C1 segment of cervical spinal cord (tissue), 14 donors: ENCODE measurements at places on chromosomes 4 and X.

- DNase-seq, result no peak
Observed at GRCh38 chr4:109075621-109076020, 226.8 kb downstream of the COL25A1 start.

DNA sequence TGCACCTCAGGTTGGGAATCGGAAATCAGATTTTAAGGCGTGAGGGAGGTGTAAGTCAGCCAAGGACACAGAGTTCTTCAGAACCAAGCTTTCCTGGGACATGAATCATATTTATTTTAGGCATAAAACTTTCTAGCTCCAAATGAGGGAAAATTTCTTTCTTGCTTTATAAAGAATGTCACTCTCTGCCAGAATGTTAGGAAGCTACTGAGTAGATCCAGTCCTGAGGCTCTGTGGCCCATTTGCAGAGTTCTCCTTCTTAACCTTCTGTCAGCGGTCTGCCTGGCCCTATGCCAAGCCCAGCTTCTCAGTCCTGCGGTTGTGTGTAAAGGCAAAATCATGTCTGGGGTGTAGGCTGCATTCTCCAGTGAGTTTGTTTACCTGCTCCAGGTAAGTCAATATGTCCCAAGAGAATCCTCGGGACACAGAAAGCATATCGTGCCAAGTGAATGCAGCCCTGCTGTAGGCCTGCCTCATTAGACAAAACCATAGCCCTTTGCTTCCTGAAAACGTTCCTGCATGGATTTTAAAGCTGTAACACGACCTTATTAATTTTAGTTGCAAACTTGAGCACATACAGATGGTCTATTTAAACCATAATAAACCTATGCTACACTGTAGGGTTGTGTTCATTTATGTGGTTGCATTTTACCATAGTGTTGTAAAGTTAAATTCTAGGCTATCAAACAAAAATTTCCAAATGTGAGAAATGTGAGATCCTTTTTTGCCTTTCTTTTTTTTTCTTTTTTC, 29.2 kb upstream of the CCNI start:
- no peak for DNase-seq

- no peak for DNase-seq
Observed at GRCh38 chrX:66384722-66385121, 220.7 kb downstream of the HEPH start.

- no peak for DNase-seq
Observed at GRCh38 chrX:120794525-120794975, 81.1 kb downstream of the CT47B1 start.

DNA sequence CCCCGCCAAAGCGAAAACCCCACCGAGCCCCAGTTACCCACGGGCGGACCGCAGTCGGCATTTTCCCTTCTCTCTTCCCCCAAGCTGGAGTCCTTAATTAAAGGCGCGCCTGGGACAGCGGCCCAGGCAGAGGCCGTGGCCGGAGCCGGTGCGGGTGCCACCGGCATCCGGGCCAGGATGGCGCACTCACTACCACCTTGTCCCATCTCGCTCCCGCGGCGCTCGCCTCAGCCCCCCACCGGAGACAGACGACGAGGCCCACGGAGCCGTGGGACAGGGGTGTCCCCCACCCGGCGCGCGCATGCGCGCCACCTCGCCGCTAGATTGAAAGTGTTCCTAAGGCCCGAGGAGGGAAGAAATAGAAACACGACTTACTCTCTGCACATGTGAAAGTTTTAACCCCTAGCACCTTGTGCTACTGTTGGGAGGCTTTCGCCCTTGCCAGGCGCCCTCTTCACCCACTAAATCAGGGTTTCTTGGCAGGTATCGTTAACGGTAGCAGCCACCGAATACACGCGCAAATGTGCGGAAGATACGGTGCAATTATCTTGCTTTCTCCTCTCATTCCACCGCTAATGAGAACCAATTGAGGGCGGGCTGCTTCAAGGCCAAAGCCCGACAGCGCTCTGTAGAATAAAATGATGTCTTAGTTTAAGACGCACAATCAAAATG, 64.3 kb upstream of the CCDC160 start:
- peak; percentile 44 for DNase-seq

DNA sequence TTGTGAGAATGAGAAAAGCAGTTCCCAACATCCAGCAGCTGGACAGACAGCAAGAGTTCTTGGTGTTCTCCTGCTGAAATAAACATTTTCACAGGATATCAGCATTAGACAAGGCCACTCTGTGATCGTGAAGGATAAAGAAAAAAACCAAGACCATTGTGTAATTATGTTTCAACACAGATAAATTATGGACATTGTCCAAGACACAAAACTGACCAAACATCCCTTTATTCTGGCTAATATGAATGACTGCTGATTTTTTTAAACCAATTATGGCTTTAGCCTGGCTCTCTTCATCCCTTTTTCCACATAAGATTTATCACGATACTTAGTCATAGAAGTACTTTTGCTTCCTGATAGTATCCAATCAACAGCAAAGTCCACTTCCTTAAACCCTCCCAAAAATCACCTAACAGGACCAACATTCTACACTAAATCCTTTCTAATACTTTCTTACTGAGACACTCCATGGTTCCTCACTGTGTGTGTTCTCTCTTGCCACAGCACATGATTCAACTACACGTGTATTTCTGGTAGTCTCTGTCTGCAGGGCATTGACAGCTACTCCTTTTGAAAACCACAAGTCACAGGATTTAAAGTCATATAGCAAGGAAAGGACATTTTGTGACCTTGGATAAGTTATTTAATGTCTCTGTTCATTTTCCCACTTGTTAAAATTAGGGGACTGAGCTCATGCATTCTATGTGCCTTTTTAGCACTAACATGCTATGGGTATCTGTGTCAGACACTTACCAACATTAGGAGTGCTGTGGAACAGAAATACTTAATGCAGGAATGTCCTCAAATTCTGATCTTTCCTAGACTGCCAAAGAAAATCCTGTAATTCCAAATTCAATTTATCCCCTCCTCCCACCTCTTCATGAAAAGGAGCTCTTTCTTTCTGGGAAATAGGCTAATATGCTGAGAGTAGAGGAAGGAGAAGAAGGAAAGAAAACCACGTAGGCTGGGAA, 137.2 kb upstream of the PGRMC2 start:
- no peak for DNase-seq

DNA sequence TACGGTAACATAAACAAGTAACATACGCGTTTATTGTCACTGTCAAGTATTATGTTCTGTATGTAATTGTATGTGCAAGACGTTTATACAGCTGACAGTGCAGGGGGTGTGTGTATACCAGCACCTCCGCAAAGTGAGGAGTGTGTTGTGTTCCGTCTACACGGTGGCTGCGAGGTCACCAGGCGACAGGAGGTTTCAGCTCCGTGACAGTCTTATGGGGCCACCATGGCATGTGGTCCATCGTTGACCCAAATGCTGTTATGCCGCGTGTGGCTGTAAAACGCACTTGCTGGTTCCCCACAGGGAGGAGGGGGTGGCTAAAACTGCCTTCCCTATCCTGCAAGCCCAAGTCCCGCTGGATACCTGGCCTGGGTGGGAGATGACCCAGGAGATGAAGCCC, 25.0 kb downstream of the NSG1 start:
- DNase-seq, result no peak

- no peak for DNase-seq
Observed at GRCh38 chrX:24253469-24253868, 60.4 kb downstream of the SUPT20HL2 start.

DNA sequence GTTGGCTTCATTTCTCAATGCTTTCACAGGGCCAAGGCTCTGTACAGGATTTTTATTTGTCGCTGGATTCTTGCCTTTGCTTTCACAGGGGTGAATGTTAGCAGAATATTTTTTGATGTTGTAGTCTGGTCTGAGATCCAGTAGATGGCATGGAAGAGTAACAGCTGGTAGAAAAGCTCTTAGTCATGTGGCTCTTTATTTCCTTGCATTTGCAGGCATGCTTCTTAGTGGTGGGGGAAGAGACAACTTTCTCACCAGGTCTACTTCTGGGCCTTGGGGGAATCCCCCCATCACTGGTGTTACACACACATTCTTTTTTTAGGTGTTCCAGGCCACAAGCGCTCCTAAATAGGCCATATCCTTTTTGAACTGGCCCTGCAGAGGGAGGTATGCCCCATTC, 58.2 kb upstream of the DKK2 start:
- DNase-seq, result no peak

DNA sequence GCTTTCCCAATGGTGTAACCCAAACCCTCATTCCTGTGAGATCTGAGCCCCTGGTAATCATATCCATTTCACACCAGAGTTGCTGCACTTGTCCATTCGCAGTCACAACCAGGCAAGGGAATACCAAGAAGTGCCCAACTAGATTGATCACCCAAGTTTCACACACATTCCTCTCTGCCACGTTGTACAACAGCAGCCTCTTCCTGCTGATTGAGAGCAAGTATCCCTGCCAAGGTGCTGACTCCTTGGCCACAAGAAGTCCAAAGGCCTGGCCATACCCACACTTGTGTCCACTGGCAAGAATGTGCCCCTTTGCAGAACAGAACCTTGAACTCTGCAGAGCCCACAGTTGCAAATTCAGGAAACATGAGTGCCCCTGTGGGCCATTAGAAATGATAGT, 6.5 kb upstream of the ACOT9 start:
- DNase-seq, result no peak

DNA sequence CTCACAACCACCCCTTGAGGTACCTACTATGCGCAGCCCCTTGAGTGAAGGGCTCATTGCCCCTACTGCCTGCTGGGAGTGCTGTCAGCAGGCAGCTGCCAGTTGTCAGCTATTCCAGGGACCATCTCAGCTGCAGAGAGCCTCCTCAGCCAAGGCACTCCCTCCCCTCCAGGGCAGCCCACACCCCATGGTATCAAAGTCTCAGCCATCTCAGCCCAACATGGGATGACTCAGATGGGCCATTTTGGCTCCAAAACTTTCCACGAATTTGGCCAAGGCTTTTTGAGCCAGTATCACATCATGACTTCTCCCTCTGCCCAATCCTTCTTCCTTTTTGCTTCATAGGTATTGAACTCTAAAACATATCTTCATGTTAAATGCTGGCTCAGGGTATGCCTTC, 61.4 kb upstream of the MAP3K15 start:
- DNase-seq, result no peak

DNA sequence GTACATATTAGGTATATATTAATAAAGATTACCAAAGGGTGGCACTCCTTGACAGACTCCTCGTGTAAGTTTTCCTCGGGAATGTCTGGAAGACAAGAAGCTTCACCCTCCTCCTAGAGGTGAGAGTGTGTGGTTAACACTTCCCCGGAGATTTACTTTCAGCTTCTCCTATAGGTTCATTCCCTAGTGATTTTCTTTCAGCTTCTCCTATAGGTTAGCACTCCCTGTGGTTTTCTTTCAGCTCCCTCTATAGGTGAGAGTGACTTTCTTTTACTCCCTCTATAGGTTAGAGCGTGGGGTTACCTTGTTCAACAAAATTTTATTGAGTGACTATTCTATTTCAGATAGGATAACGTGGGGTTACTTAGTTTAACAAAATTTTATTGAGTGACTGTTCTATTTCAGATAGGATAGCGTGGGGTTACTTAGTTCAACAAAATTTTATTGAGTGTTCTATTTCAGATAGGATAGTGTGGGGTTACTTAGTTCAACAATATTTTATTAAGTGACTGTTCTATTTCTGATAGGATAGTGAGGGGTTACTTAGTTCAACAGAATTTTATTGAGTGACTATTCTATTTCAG, 106.0 kb upstream of the PLAC1 start:
- DNase-seq, result no peak

GRCh38 chrX:633043-633984, 2.7 kb downstream of the SHOX start:
- no peak for DNase-seq

DNA sequence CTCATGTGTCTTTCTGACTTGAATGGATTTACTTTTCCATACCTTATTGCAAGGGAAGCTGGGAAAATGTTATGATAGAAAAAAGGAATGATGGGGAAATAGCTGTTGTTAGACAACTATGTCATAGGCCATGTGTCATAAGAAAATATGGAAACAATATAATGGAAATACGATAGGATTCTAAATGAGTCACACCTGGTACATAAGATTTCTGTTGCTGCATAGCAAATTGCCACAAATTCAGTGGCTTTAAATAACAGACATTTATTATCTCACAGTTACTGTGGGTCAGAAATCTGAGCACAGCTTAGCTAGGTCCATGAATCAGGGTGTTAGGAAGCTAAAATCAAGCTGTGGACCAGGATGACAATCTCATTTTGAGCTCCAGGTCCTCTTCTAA, 44.6 kb upstream of the ANKRD50 start:
- no peak for DNase-seq

DNA sequence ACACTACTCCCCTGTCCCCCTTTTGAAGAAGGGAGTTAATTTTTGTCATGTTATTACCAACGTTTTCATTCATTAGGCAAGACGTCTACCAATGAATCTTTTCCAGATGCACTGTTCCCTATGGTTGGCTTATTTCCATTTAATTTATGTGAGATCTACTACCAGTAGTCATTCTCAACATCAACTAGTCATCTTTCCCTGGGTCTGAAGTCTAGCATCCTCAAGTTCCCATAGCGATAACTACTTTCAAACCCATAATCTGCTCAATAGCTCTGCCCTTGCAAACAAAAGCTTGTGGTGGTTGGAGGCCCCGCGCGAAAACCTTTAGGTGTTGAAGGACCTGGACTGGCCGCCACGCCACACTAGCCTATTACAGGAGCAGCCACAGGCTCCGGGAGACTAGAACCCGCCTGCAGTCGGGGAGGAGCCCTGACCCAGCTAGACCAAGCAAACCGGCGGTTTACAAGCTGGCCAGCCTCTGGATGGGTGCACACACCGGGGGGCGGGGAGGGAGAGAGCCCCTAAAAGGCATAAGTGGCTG, 746 bp downstream of the PPAT start:
- no peak for DNase-seq

- DNase-seq, result no peak
Observed at GRCh38 chr4:25367004-25367621, 9.9 kb upstream of the ANAPC4 start.

DNA sequence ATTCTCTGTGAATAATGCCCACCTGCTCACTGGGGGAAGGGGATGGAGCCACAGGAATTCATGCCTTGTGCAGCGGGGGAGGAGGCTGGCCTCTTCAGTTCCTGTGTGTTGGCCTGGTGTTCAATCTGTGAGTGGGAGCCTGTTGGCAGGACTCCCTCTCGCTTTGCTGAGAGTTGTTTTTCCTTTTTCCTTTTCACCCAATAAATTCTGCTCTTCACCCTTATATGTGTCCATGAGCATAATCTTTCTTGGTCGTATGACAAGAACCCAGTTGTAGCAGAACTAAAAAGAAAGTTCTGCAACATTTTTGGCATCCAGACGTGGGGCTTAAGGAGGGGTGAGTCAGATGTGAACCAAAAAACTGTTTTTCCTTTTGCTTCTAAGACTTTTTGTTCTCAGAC, 235.2 kb upstream of the HDX start:
- no peak for DNase-seq

GRCh38 chr4:82551734-82552133, 10.1 kb downstream of the TMEM150C start:
- DNase-seq, result no peak

- DNase-seq, result no peak
Observed at GRCh38 chr4:189293459-189293858, 647.2 kb upstream of the FRG1 start.

- no peak for DNase-seq
Observed at GRCh38 chrX:110180176-110180927, 137.5 kb downstream of the AMMECR1 start.
